ENCODE measurements at places on chromosomes 12 and 14.

DNA sequence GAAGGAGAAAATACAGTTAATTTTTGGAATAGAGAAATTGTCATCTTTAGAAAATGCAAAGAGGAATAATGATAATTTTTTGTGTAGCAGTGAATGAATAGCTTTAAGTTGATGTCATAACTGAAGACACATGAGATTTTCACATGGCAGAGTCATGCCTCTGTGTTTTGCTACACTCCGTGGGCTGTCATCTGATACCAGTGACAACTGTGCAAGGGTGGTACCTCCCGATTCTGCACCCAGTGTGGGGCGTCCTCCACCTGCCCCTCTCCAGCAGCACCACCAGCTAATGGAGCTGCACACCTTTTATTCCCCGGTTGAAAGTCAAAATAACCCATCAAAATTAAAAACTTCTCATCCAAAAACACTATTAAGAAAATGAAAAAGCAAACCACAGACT lies 47.2 kb downstream of the ANKRD9 start:
- DNase-seq = peak; percentile 39

DNA sequence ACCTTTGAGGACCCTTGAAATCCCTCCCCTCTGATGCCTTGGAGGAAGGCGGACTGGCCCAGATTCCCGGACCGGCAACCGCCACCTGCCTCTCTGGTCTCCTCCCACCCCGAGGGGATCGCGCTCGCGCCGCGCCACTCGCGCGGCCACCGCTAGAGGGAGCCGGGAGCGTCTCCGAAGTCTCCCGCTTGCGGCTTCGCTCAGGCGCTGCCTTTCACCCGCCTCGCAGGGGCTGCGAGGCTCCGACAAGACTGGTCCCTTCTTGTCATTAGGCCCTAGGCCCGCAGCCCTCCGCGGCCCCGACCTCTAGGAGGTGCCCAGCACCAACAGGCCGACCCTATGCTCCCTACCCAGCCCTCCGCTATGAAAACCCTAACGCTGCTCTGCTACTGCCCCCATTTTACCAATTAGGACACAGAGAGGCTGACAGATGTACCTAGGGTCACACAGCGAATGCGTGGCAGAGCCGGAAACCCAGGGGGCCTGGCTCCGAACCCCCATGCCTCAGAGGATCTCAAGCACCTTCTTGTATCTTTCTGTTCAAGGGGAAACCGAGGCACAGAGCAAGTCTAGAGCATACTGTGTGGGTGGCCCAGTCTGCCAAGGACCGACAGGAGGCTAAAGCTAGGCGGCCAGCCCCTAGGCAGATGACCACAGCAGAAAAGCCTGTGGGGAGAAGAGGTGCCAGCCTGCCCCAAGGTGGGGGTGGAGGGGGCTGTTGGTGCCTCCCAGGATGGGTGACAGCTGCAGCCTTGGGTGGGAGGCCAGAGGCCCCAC lies 21.4 kb upstream of the VSX2 start:
- peak; percentile 81 for DNase-seq

- DNase-seq = no peak
These were observed 16.1 kb upstream of the MFAP5 start for GRCh38 chr12:8678661-8679111.

- DNase-seq = no peak
These were observed 55.0 kb downstream of the ANAPC7 start for GRCh38 chr12:110348431-110349059.

GRCh38 chr12:12327802-12328201 lies 22.2 kb downstream of the MANSC1 start:
- DNase-seq = no peak

GRCh38 chr14:53766106-53766505 lies 190.5 kb downstream of the BMP4 start:
- DNase-seq = no peak

- peak; percentile 53 for DNase-seq
These were observed 4.2 kb downstream of the PLEKHG3 start for GRCh38 chr14:64708148-64709004.

- DNase-seq = no peak
These were observed 51.9 kb downstream of the GALNT9 start for GRCh38 chr12:132277374-132277941.

DNA sequence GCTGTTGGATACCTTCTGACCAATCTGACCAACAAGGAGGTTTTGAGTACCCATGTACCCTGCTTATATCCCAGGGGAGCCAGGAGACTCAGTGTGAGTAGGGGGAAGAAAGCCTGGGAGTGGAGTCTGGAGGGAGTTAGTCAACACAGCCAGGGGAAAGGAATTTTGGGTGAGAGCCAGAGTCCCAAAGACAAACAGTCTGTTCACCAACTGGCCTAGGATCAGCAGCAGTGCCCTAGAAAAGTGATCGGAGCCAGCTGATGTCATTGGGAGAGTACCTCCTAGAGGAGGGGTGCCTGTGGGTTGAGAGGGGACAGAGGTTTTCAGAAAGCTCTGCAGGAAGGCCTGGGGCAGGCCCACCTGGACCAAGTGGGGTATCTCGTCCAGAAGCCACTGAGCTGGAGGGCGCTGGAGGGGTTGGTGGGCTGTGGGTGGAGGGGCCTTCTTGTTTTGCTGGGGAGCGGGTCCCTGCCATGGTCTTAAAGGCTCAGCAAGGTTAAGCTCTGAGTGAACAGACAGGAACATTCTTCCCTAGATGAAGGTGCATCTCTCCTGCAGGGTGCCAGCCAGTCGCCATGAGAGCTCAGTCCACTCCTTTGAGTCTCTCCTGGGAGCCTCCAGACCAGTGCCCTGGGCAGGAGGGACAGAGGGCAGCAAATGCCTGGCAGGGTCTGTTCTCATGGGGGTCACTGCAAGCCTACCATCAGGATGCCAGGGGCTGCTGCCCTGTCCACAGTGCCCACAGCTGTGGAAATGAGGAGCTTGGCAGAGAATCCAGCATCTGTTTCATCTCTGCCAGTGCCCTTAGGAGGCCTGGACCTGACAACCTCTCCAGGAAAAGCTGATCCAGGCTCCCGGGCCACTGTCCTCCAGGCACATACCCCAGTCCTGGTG lies 63.6 kb downstream of the CHGA start:
- no peak for DNase-seq

DNA sequence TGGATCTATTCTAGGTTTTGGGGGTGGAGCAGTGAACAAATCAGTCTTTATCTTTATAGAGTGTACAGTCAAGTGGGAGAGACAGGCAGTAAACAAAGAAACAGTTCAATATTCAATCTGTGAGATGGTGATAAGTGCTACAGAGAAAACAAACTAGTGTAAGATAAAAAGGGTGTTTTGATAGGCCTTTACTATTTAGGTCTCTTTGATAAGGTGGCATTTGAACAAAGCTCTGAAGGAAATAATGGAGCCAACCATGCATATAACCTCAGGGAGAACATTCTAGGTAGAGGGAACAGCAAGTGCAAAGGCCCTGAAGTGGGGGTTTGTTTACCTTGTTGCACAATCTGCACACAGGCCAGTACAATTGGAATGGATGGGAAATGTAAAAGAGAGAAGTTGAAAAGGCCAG lies 47.3 kb downstream of the PTPN11 start:
- no peak for DNase-seq

DNA sequence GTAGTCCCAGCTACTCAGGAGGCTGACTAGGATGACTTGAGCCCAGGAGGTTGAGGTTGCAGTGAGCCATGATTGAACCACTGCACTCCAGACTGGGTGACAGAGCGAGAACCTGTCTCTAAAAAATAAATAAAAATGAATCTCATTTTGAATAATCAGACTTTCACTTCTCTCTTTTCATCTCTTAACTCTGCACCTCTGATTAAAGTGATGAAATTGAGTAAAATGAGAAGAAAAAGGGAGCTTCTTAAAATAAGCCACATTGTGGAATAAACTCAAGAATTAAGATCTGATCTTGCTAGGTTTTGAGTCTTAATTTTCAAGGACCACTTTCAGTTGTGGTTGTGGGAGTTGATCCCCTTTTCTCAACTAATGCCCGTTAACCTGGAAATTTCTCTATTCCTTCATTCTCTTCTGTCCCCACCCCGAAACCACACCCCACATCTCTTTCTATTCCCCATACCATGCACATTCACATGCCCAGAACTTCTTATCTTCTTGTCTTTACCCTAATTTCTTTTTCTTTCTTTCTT lies 70.9 kb upstream of the ETV6 start:
- DNase-seq = no peak

- no peak for DNase-seq
These were observed 12.9 kb upstream of the FAM181A start for GRCh38 chr14:93914278-93914677.

DNA sequence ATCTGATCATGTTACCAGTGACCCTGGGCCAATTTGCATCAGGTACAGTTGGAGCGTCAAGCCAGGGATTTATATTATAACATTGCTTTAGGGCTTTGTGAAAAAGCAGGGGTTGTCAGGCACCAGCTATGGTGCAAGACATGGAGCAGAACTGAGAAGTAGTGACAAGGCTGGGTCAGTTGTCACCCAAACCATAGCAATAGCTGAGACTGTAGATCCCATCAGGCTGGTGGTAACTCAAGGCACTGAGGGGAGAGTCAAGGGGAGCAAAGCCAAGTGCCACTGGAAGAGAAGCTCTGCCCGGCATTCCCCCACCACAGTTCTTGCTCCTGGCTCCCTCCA lies 16.9 kb downstream of the BCL2L14 start:
- no peak for DNase-seq

Data from head of caudate nucleus (tissue), 42 donors.